ENCODE measurements at places on chromosomes 11 and 22.

DNA sequence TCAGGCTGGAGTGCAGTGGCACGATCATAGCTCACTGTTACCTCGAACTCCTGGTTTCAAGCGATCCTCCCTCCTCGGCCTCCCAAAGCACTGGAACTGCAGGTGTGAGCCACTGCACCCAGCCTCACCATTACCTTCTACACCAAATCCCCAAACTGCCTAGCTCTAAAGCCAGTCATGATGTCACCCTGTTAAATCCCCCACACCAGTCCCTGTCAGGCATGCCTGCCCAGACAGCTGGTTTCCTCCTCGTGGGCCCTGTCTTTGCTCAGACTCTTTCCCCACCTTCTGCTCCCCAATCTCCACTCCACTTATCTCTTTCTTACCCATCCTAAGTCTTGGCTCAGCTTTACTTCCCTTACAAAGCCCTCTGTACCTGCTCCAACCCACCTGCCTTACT, 12.5 kb upstream of the EXPH5 start:
- no peak for DNase-seq

- no peak for DNase-seq
Observed at GRCh38 chr22:28568099-28568498, 111.5 kb downstream of the TTC28 start.

DNA sequence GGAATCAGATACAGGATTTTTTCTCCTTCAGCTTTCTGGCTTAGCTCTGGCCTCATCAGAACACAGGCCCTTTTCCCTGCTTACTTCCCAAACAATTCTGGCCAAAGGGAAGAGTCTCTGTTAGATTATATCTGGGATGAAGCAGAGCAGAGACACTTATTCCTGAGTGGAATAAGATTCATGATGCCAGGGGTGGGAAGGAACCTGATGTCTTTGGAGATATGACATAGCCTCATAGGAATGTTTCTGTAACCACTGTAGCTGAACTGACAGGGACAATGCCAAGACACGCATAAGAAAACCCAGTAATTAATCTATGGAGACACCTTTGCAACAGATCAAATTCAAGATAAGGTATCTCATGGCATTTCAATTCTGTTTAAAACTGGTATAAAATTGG, 177.1 kb upstream of the RAG2 start:
- no peak for DNase-seq

GRCh38 chr11:82901165-82901921, at the start of gene DDIAS:
Gene DDIAS (plus strand): TSS chr11:82901736. CDS start chr11:82914739, 13,003 bp downstream.
- peak; percentile 96 for DNase-seq
